EH (cell line): ENCODE measurements at places on chromosomes 11 and 22.

- DNase-seq: no peak
These were observed 33.1 kb upstream of the SPTBN2 start for GRCh38 chr11:66762088-66762487.

DNA sequence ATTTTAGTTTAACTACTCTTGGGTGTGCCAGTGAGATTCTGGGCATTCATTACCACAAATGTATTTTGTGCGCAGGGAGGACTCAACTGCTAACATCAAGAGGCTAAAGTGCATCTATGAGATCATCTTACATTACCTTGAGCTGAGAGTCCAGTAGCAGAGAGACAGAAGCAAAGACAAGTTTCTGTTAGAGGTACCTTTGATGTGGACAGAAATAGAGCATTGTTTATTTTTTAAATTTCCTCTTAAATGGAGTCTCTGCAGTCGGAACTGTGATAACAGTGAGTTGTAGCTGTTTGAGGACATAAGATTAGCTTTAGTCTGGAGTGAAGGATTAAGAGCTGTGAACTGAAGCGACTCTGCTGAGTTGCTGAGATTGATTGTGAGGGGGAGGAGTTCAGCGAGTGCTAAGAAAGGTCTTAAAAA lies 297.0 kb downstream of the CADM1 start:
- DNase-seq: no peak

DNA sequence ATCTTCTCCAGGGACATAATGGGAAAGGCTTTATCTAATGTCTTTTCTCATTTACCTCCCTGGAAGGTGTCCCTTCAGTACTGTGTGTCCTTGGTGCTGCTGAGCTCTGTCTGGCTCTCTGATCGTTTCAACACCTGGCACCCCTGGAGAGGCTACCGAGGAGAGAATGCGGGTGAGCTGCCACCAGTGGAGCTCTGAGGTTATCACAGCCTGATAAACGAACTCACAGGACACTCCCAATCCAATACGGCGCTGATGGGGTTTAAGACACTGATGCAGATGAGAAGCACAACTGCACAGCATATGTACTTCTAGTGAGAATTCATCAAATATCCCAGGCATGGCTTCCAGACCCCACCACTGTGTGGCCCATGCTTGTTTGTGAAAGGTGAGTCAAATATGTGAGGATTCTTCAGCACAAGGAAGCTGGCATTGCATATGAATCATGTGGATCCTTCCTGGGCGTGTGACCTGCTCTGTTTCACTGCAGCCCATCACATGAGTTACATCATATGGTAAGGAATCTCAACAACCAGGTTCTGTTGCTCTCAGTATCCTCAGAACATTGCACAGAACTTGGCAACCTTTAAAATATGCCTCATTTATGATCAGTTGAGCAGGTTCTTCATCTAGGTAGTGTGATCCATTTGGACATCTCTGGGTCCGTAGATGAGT lies 34.8 kb upstream of the VWA5A start:
- DNase-seq: no peak

DNA sequence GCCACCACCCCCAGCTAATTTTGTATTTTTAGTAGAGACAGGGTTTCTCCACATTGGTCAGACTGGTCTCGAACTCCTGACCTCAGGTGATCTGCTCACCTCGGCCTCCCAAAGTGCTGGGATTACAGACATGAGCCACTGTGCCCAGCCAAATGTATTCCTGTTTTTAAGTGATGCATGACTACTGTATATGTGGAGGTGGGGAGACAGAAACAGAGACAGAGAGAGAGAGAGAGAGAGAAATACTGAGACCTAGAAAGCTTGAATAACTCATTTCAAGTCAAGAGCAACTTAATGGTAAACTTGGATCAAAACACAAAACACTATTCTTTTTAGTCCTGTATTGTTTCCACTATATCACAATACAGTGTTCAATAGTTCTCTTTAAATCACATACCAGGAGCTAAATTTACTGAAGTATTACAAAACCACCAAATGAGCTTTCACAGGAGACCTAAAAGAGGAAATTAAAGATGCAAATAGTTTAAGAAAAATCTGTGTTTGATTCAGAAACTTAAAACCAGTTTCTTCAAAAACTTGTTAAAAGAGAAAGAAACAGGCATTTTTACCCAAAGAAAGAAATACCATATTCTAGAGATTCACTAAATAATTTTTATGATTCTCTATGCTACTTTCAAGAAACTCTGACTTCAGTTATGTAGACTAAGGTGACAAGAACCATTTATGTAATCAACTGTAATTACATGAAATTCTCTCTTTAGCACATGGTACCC lies 188.7 kb downstream of the ETS1 start:
- no peak for DNase-seq

DNA sequence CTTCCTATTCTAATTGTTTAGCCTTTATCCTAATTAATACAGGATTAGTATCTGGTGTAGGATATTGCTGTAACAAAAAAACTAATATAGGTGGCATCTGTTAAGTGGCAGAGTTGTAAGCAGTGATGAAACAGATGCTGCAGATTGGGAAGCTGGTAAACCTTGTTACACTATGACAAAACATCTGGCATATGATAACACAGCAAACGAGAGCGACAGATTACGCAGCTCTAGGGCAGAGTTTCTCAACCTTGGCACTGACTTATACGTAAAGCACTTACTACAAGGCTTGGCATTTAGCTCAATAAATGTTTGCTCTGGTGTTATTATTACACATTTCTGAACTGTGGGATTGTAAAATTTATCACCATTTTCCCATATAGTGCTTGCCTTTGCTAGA lies 137.0 kb downstream of the ATG16L2 start:
- peak; percentile 47 for DNase-seq

DNA sequence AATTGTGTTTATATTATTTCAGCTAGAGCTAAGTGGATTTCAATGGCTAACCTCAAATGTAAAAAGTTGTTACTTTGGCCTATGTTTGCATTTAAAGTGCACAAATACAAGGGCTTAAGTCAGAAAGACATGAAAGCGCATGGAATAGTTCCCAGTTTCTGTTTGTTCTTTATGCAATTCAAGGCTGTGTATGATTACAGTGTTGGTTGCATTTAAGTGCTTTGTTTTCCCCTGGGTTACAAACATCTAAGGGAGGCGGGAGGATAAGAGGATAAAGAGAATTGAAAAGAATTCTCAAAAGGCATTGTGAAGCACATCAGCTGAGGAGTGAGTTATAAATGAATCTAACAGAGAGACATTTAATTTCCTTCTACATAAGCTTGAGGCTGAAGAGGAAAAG lies 453.4 kb downstream of the NTM start:
- no peak for DNase-seq

GRCh38 chr11:101497291-101497690 lies 86.5 kb downstream of the TRPC6 start:
- DNase-seq: peak; percentile 13

DNA sequence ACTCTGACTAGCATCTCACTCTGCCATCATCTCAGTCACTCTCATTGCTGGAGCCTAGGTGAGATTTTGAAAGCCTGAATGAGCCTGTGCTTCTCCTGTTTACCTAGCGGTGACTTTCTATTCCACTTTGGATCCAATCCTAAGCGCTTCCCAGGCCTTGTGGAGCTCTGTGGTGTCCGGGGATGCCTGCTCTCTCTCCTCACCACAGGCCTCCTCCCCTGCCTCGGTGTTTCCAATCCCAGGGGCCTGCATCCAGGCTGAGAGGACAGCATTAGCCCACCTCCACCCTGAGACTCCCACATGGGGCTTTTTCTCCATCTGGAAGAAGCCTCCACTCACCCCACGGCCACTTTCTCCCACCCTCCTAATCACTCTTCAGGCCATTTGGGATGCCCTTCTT lies 380.3 kb downstream of the NTM start:
- DNase-seq: no peak

GRCh38 chr11:126636911-126637794 lies 281.7 kb downstream of the ST3GAL4 start:
- peak; percentile 93 for DNase-seq

DNA sequence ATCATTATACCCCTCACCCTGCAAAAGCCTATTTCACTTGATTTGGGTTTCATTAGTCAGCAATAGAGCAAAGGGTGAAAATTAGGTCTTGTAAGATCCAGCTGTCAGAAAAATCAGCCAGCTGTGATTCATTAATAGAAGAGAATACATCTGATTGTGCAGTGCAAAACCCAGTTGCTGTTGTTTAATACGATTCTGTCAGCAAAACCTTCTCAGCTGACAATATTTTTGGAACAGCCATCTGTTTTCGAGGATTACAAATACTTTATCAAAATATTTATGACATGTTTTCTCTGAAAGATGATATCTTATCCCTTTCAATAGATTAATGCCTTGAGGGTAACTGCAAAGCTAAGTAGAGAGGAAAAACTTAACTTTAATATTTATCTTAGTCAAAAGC lies 1354.0 kb upstream of the RAG2 start:
- no peak for DNase-seq

DNA sequence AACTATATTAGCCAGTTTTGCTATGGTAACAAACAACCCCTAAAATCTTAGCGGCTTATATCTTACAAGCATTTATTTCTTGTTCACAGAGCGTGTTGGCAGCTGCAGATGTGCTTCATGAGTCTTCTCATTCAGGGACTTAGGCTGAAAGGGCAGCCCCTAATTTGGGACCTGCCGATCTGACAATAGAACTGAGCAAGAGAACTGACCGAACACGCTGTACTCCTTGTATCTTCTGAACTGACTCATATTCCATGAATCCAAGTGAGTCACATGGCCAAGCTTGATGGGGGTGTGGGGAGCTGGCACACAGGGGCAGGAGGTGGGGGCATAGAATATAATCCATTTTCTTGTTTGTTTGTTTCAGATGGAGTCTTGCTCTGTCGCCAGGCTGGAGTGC lies 481.7 kb upstream of the CADM1 start:
- no peak for DNase-seq

DNA sequence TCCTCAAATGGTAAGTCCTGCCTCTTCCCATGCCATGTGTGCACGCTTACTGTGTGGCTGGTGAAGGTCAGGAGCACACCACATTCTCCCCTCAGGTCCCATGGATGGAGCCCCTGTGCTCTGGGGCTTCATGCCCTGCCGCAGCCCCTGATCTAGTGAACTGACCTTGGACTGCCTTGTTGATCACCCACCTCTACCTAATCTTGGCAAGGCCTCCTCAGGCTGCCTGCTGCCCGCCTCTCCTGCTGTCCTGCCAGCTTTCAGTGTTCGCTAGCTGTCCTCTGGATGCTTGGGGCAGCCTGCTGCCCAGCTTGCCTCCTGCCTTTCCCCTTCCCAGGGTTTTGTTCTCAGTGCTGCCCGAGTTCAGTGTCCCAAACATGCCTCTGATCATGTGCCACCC lies 38.1 kb downstream of the CABIN1 start:
- DNase-seq: no peak

GRCh38 chr11:5366856-5367255 lies 15.5 kb downstream of the OR51B6 start:
- peak; percentile 72 for DNase-seq
